Immature natural killer cell (primary cell): ENCODE measurements at places on chromosomes 16 and 17. TPM values are rescaled to one million over a fixed set of nuclear protein-coding genes. Genes with fewer than 3 reads are reported as not detected.

TMC8 gene
- 58.2 TPM for polyA plus RNA-seq

DOC2A gene
- polyA plus RNA-seq, result not detected

ARHGDIG gene
- polyA plus RNA-seq, result not detected

TLCD2 gene
- polyA plus RNA-seq, result not detected

PFN1 gene
- 4,444 TPM for polyA plus RNA-seq

ANTKMT gene
- 71.7 TPM for polyA plus RNA-seq

RAB37 gene
- polyA plus RNA-seq, result 208 TPM

GRCh38 chr17:39238311-39238972, 12.7 kb upstream of the STAC2 start:
- H3K27ac ChIP-seq, result peak overlapping the region; percentile 95
- peaks cover 6% of the 10 kb centered on the region for H3K27me3 ChIP-seq
- H3K4me1 ChIP-seq, result peaks cover 19% of the 10 kb centered on the region
- no peaks in the 10 kb centered on the region for H3K36me3 ChIP-seq

GRCh38 chr17:48747445-48748363, 19.2 kb upstream of the HOXB13 start:
- peaks cover 41% of the 10 kb centered on the region for H3K27me3 ChIP-seq
- H3K27ac ChIP-seq, result no peak overlapping the region
- H3K36me3 ChIP-seq, result no peaks in the 10 kb centered on the region
- H3K4me3 ChIP-seq, result no peak overlapping the region
- no peak for DNase-seq

GRCh38 chr17:78535273-78536197, 41.7 kb downstream of the DNAH17 start:
- H3K27me3 ChIP-seq, result peaks cover 1% of the 10 kb centered on the region
- no peaks in the 10 kb centered on the region for H3K36me3 ChIP-seq
- no peak for DNase-seq
- H3K4me3 ChIP-seq, result no peak overlapping the region
- no peaks in the 10 kb centered on the region for H3K4me1 ChIP-seq

GRCh38 chr16:27544671-27545070, 5.0 kb downstream of the GTF3C1 start:
- DNase-seq, result no peak
- peaks cover 7% of the 10 kb centered on the region for H3K27me3 ChIP-seq
- peaks cover 32% of the 10 kb centered on the region for H3K36me3 ChIP-seq
- H3K4me1 ChIP-seq, result peaks cover 37% of the 10 kb centered on the region

DNA sequence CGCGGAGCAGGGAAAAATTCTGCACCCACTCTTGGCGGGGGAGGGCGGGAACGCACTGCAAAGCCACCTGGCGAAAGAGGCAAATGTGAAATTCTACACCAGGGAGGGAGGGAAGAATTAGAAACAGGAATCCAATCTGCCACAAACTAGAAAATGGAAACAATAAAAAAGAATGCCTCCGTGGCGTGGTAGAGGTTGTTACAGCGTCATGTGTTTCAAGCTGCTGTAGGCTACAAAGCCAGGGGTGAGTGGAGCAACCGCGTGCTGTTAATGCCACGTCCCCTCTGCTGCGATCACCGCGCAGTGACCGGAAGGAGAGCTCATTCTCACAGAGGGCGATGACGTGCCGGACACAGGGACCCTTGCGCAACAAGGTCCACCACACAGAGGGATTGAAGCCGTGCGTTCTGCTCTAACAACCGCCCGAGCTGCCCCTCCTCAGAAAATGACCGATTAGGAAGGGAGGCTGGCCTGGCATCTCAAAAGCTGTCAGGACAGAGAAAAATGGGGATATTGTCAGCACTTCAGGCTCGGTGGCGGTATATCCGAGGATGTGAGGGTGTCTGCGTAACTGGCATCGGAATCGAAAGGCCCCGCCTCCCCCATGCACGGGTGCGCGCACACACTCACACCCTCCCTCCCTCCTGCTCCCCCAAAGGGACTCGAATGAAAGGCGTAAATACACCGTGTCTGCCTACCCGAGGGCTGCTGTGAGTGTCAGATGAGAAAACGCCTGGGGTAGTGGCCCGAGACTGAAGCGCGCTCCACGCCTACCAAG, 70.8 kb upstream of the TNRC6C start:
- DNase-seq, result peak; percentile 87
- H3K27me3 ChIP-seq, result peaks cover 2% of the 10 kb centered on the region
- H3K4me3 ChIP-seq, result peak overlapping the region; percentile 89

DNA sequence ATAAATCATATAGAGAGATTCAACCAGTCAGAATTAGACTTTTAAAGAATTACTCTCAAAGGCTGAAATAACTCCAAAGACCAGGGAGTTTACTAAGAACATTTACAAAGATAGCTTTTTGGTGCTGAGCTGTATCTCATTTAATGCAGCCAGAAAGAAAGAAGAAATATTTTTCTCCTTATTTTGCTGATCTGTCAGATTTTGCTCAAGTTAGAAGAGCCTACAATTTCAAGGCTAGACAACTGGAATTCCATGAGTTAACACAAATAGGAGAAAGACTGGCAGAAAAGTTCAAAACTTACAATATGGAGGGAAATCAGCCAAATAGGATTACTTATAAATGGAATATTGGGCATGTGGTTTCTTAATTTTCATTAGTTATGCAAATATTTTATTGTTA, 6.1 kb upstream of the SLFN12 start:
- DNase-seq, result no peak
- H3K4me1 ChIP-seq, result peaks cover 17% of the 10 kb centered on the region
- H3K36me3 ChIP-seq, result peaks cover 3% of the 10 kb centered on the region
- H3K27ac ChIP-seq, result no peak overlapping the region

GRCh38 chr16:28210979-28211588, 681 bp downstream of the XPO6 start:
- peaks cover 3% of the 10 kb centered on the region for H3K27me3 ChIP-seq
- H3K4me1 ChIP-seq, result peaks cover 49% of the 10 kb centered on the region
- peak; percentile 40 for DNase-seq
- H3K4me3 ChIP-seq, result peak overlapping the region; percentile 81

DNA sequence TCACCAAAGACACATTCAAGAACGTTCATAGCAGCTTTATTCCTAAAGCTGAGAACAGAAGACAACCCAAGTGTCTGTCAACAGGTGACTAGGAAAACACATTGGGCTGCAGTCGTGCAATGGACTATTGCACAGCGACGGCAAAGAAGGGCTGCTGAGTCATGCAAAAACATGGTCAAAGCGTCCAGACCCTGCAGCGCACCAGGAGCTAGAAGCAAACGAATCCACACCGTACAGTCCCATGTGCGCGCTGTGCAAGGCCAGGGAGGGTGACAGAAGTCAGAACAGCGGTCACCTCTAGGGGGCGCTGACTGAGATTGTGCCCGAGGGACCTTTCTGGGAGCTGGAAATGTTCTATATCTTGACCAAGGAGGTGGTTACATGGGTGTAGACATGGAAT, 266.4 kb downstream of the MAF start:
- H3K4me1 ChIP-seq, result peaks cover 1% of the 10 kb centered on the region
- H3K36me3 ChIP-seq, result no peaks in the 10 kb centered on the region
- H3K4me3 ChIP-seq, result no peak overlapping the region
- peak; percentile 19 for DNase-seq

- peaks cover 4% of the 10 kb centered on the region for H3K27me3 ChIP-seq
- H3K27ac ChIP-seq, result no peak overlapping the region
- H3K36me3 ChIP-seq, result no peaks in the 10 kb centered on the region
- H3K4me1 ChIP-seq, result no peaks in the 10 kb centered on the region
- no peak for DNase-seq
These were observed 76.2 kb downstream of the RAB11FIP4 start for GRCh38 chr17:31467502-31468256.

- H3K36me3 ChIP-seq, result no peaks in the 10 kb centered on the region
- H3K4me1 ChIP-seq, result peaks cover 9% of the 10 kb centered on the region
- H3K27ac ChIP-seq, result no peak overlapping the region
- no peak for DNase-seq
- no peak overlapping the region for H3K4me3 ChIP-seq
- peaks cover 3% of the 10 kb centered on the region for H3K27me3 ChIP-seq
These were observed 95.9 kb downstream of the METRNL start for GRCh38 chr17:83175119-83175821.

- H3K4me1 ChIP-seq, result no peaks in the 10 kb centered on the region
- no peaks in the 10 kb centered on the region for H3K36me3 ChIP-seq
- peaks cover 3% of the 10 kb centered on the region for H3K27me3 ChIP-seq
- no peak overlapping the region for H3K4me3 ChIP-seq
- no peak for DNase-seq
These were observed 301.9 kb upstream of the KCNJ16 start for GRCh38 chr17:69773081-69773480.

DNA sequence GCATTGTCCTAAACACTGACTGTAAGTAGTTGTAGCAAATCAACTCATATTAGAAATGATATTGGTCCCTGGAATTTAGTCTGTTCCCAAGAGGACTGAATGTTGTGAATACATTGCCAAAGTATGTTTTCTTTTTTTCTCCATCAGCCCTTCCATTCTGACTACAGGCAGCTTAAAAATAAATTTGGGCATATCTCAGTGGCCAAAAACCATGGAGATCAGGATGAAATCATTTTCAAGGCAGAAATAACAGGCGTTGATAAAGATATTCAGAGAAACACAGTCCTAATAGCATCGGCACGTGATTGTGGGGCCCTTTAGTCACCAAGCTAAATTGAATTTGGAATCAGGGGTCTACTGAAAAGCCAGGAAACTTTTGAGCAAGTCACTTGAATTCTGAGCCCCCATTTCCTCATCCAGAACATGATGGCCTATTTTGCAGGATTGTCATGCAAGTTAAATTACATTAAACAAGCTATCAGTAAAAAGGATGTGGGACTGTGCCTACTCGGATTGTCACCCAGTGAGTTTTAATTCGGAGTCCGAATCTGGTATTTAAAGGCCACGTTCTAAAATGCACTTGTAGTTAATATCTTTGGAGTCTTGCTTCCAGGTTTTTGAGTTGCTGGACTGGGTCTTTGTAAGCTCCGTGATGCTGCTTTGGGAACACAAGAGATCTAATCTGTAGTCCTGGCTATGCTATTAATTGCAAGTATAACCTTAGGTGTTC, 17.1 kb downstream of the HLF start:
- no peak for DNase-seq
- no peaks in the 10 kb centered on the region for H3K4me1 ChIP-seq
- no peak overlapping the region for H3K27ac ChIP-seq
- H3K4me3 ChIP-seq, result no peak overlapping the region
- H3K27me3 ChIP-seq, result peaks cover 1% of the 10 kb centered on the region

- no peaks in the 10 kb centered on the region for H3K36me3 ChIP-seq
- no peak overlapping the region for H3K4me3 ChIP-seq
- peaks cover 2% of the 10 kb centered on the region for H3K4me1 ChIP-seq
- H3K27me3 ChIP-seq, result peaks cover 4% of the 10 kb centered on the region
- H3K27ac ChIP-seq, result no peak overlapping the region
These were observed 33.6 kb upstream of the CPPED1 start for GRCh38 chr16:12837291-12837690.

DNA sequence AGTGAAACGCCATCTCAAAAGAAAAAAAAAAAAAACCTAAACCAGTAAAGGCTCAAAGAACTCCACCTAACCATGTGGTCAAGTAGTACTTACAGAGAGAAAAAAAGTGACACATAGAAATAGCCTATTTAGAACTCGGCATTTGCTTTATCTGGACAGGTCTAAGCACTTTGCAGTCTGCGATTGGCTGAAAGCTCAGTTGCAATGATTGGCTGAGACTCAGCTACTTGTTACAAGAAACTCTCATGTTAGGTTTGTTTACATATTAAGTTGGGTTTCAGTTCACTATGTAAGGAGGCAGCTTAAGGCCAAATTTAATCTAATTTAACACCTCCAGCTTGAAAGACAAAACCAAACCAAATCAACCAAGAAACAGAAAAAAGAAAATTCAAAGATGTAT, 19.1 kb downstream of the ABCC3 start:
- no peaks in the 10 kb centered on the region for H3K27me3 ChIP-seq
- H3K36me3 ChIP-seq, result no peaks in the 10 kb centered on the region
- no peak for DNase-seq
- no peaks in the 10 kb centered on the region for H3K4me1 ChIP-seq

DNA sequence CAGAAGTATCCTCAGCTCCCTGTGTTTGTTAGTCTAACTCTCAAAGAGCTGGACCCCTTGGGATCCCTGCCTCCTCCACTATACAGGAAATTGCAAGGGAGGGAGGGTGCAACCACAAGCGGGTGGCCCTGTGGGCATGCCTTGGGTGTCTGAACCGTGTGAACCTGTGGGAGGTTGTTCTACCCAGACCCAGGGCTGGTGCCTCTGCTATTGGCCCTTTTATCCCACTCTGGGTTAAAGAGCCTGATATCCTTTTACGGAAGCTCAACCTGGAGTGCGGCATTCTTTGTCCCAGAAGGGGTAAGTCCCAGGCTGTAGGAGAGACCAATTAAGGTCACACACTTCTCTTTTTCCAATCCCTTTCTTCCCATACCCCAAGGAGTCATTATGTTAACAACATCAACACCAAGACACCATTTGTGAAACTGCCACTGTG, 53.4 kb downstream of the ARSG start:
- peaks cover 68% of the 10 kb centered on the region for H3K4me1 ChIP-seq
- peak; percentile 73 for DNase-seq
- H3K4me3 ChIP-seq, result peak overlapping the region; percentile 88

DNA sequence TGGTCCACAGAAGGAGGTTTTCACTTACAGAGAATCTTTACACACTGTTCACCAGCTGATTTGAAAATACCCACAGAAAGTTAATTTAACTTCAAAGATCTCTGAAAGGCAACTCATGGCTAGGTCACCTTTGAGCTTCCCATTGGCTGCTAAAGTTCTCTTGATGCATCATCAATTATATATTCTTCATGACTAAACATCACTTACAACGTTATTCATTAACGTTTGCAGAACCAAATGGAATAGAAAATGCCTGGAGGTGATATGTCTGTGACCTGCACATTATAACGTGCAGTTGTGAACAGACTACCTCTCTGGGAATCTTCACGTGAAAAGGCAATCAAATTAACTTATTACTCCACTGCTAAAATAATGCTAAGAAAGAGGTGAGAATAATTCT, 238.5 kb downstream of the ZFHX3 start:
- H3K27ac ChIP-seq, result no peak overlapping the region
- H3K4me1 ChIP-seq, result peaks cover 5% of the 10 kb centered on the region

GRCh38 chr17:73297934-73298861, 13.6 kb downstream of the CDC42EP4 start:
- H3K27ac ChIP-seq, result no peak overlapping the region
- no peaks in the 10 kb centered on the region for H3K4me1 ChIP-seq
- no peak overlapping the region for H3K4me3 ChIP-seq
- peaks cover 10% of the 10 kb centered on the region for H3K27me3 ChIP-seq
- DNase-seq, result no peak

DNA sequence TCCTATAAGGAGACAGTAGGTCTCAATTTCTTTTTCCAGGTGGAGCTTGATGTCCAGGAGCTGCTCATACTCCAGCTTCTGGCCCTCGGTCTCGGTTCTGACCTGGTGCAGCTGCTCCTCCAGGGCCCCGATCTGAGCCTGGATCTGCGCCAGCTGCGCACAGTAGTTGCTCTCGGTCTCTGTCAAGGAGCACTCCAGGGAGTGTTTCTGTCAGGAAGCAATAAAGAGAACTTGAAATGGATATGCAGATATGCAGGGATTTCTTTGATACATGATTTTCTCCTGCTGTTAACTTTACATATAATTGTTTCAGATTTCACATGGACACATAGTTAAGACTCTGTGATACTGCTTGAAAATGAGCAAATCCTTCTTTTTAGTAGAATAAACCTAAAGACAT, 4.7 kb downstream of the KRT25 start:
- H3K27ac ChIP-seq, result no peak overlapping the region
- peaks cover 12% of the 10 kb centered on the region for H3K27me3 ChIP-seq
- H3K4me1 ChIP-seq, result no peaks in the 10 kb centered on the region
- H3K4me3 ChIP-seq, result no peak overlapping the region
- no peak for DNase-seq
